ENCODE measurements at places on chromosomes 12 and 14.

DNA sequence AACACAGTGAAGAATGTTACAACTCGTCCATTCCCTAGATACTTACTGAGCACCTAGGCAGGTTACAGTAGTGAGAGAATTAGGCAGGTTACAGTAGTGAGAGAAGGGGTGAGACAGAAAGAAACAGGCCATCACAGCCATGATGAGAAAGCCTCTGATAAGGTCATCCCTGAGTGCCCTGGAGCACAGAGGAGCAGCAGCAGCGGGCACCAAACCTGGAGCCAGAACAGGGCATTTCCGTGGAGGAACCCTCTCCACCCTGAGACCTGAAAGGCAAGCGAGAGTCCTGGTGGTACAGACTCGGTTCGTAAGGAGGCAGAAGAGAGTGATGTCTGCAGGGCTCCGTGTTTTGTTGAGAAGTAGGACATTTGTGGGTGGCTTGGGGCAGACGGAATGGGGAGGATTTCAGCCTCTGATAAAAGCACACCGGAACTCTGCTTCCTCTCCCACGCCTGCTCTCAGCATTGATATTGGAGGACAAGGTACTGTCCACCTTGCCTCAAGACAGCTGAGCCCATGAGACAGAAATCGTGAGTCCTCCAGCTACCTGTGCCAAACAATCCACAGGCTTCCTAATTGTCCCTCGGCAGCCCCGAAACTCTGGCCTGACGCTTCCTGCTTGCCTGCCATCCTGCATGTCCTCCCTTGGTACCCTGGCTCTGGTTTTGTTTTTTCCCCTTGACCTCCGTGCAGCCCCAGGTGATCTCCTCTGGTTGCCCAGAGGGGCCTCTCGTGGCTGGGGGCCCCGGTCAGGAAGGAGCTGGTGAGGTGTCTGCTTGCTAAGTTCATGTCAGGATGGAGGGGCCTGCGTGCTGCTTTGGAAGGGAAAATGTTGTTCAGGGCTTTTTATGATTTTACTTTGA, 136.1 kb downstream of the GCH1 start:
- no peak for DNase-seq

GRCh38 chr12:16857456-16857923, 251.5 kb upstream of the LMO3 start:
- DNase-seq, result no peak

DNA sequence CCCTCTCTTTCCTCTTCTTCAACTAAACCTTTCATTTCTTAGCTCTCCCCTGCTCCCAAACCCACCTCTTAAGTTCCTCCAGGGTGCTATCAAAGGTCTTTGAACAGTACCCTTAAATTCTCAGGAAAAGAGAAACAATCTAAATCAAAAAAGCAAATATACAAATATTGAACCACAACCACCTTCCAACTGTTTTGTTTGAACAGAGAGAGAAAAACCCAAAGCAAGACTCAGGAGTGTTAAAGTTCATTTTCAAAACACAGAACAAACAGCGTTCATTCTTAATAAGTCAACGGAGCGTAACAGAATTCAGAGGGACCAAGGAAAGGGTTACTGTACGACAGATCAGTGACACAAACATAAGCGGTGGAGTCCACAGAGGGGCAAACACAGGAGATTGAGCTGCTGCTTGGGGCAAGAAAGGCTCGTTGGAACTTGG, 73.3 kb downstream of the NDUFA12 start:
- DNase-seq, result no peak

DNA sequence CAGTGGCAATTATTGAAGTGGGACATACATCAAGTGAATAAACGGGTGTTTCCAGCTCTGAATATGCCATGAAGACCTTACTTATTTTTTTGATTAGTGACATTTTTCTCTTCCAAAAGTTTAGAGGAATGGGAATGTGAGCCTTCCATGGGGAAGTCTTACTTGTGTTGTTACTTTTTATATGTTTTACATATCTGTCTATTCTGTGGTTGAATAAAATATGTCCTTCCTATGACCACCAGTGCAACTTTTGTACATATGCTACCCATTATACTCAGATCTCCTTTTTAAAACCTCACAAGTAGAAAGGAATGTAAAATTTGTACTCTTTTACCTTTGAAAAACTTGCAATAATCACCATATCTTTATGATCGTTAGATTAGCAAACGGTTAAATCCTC, 132.7 kb downstream of the MSRB3 start:
- DNase-seq, result no peak

GRCh38 chr12:30296486-30296885, 399.2 kb downstream of the IPO8 start:
- no peak for DNase-seq

DNA sequence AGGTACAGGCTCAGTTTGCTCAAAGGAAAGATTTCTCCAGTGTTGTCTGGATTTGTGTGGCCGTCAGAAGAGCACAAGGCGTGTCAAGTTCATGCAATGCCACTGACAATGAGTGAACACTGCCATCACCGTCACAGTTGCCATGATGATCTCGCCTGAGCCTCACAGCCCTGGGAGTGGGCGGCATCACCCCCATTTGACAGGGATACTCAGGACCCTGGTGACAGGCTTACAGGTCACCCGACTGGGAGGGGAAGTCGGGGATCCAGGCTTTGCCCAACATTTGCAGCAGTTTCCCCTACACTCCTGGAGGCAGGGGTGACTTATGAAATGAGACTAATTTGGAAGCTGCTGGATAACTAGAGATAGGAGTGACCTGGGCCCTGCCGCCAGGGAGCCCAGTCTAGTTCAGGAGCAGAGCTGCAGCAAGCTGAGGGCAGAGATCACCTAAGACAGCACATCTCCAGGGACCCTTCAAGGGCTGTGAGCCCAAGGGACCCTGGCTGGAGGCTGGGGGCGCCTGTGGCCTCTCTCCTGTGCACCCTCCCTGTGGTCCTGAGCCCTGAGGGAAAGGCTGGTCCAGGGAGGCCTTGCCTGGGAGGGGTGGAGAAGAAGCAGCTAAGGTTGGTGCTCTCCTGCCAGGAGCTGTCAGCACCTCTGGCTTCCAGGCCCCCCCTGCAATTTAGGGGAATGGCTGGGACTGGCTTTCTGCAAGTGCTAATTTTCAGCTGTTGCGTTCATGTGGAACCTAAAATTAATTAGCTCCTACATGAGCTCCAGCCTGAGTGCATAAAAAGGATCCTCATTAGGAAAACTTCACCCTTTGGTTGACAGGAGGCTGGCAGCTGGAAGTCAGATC, 32.4 kb upstream of the BEGAIN start:
- no peak for DNase-seq

DNA sequence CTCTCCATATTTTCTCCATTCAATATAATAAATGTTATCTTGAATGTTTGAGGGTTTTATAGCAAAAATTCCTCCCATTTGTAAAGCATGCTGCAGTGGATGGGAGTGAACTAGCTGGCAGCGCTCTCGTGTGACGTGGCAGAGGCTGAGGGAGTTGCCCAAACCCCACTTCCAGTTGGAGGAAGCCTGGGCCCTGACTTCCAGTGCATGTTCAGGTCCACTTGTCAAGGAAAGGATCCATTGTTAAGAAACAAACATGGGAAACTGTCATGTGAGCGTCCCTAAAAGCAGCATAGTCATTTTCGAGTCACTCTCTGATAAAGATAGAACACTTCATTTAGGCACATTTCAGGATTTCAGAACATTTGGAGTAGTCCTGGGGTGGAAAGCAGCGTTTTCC, 116.6 kb downstream of the SLC25A47 start:
- DNase-seq, result no peak

- DNase-seq, result no peak
Measured at GRCh38 chr12:42638697-42639096, 49.2 kb upstream of the PRICKLE1 start.

- DNase-seq, result no peak
Measured at GRCh38 chr12:14853961-14854360, 10.6 kb upstream of the ART4 start.

DNA sequence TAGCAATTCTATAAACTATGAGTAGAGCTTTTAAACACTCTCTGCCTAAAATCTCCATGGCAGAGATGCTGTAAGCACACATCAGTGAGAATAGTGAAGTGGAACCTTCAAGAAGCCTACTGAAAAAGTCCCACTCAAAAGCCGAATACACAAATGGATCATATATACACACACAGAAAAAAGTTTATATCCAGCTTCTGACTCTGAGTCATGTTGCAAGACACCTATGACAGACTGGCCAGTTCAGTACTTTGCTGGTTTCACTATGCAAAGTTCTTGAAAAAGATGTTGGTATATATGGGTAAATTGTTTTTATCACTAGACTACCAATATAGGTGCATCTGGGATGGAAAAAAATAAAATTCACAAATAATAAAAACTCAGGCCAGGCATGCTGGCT, 126.1 kb downstream of the KCNK10 start:
- DNase-seq, result no peak

DNA sequence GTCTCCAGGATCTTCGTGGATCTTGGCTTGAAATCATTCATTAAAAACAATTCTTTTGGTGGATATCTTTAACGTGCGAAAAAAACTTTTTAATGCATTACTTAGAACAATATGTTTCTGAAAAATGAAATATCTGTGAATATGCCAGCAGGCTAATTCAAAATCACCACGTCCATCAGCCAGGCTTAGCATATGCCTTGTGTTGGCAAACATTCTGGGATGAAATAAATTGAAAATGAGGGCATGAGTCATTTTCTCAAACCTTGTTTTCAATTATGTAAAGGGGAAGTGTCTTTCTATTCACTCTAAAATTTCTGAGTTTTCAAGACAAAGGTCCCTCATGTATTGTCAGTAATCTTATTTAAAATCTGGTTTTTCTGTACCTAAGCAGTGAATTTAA, 393.9 kb downstream of the PAWR start:
- DNase-seq, result no peak

- peak; percentile 4 for DNase-seq
Measured at GRCh38 chr14:49451938-49452337, 134.2 kb downstream of the RPS29 start.

DNA sequence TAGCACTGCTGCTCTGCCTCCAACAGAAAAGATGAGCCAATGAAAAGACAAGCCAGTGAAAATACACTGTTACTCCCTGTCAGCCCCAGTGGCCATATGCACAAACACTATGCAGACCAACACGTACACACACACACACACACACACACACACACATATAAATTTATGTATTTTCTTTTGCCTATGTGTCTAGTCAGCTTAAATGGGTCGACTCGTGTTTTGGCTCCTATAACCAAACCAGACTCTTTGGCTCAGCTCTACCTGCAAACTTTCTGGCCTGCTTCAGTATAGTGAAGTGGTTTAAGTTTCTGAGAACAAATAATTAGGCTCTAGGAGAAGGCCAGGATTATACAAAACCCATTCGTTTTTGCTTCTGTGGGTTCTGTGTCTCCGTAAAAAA, 30.3 kb upstream of the PMCH start:
- no peak for DNase-seq

- DNase-seq, result no peak
Measured at GRCh38 chr14:104821229-104821945, 20.5 kb downstream of the ZBTB42 start.

Measured in NCI-H1092 treated with DMSO at 0.1 percent for 48 hours (cell line).